ENCODE measurements at places on chromosomes 3 and 15.

GRCh38 chr15:78242128-78242527 lies 7.8 kb upstream of the ACSBG1 start:
- DNase-seq = no peak

GRCh38 chr3:147355084-147355752 lies 51.1 kb downstream of the ZIC4 start:
- DNase-seq = peak; percentile 75

DNA sequence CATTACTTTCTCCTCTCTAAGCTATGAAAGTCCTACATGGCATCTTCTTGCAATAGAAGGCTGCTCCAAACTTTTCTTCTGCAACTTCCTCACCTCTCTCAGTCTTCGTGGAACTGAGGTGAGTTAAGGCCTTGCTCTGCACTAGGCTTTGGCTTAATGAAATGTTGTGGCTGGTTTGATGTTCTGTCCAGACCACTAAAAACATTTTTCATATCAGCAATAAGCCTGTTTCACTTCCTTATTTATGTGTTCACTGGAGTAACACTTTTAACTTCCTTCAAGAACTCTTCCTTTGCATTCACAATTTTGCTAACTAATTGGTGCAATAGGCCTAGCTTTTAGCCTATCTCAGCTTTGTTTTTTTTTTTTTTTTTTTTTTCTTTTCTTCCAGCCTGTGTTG lies 335.3 kb upstream of the NECTIN3 start:
- DNase-seq = no peak

DNA sequence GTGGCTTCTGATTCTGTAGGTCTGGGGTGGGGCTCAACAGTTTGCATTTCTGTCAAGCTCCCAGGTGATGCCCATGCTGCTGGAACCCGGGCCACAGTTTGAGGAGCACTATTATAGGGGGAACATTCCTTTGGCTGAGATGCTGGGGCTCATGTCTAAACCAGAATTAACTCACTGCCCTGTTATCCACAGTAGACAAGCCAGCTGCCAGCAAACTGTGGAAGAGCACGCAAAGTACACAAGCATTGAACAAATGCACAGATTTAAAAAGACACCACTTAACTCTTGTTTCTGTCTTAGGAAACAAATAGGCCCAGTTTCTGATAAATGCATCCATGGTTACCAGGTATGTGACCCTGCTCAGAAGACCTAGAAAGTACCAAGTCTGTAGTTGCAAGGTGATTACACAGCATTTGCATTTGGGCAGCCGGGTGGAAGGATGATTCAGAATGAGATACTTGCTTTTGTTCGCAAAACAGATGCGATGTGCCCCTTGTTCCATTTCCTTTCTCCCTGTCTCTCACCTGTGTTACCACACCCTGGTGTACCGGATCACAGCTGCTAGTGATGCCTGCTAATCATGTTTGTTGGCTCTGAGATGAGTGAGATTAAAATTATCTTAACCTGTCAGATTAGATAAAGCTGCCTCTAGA lies 12.4 kb downstream of the GYG1 start:
- no peak for DNase-seq

- DNase-seq = peak; percentile 81
Observed at GRCh38 chr15:57213862-57214261, 162.4 kb upstream of the CGNL1 start.

GRCh38 chr3:183496311-183496710 lies 59.2 kb downstream of the KLHL6 start:
- no peak for DNase-seq

Measured in G401 (cell line).